ENCODE measurements at places on chromosomes 4 and X. TPM values are rescaled to one million over a fixed set of nuclear protein-coding genes. Genes with fewer than 3 reads are reported as not detected.

PWWP3B gene
- not detected for total RNA-seq

GRCh38 chr4:134708616-134709015, 507.0 kb upstream of the PABPC4L start:
- no peak for DNase-seq

DNA sequence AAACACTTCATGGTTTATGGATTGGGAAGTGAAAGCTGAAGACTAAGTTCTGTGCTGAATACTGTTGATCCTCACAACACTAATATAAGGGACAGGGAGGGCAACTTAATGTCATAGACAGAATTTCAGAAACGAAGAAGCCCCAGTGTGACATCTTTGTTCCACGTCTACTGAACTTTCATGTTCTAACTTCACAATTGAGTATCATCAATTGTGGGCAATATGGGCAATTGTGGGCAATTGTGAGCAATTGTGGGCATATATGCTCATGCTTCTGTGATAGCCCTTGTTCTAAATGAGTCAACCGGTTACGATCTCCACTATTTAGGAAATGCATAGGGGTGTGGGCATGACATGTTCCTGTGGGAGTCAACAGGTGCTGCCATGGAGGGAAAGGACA, 33.7 kb downstream of the CYBB start:
- no peak for DNase-seq

GRCh38 chr4:8427761-8428287, 12.7 kb downstream of the ACOX3 start:
- DNase-seq = no peak

GRCh38 chr4:168488869-168489274, 8.0 kb upstream of the PALLD start:
- DNase-seq = no peak

- DNase-seq = no peak
Observed at GRCh38 chrX:57900975-57901374, 9.3 kb downstream of the ZXDA start.

GRCh38 chrX:20252381-20253231, 14.1 kb downstream of the RPS6KA3 start:
- DNase-seq = peak; percentile 66

DNA sequence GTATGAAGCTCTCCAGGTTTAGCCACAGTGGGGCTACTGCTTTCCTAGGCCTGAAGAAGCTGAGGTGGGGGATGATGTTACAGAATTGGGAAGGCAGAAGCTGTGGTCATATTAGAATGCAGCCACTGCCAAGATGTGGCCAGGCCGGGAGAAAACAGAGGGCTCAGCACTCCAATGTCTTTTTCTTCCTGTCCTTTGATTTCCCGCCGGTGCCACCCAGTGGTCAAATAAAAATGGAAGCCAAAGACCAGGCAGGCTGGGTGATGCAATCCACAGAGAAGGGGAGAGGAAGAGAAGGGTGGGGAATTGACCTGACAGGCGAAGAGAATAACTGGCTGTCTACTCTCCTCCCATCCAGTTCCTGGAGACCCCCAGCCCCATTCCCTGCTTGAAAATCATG, 94.9 kb upstream of the SHISA3 start:
- no peak for DNase-seq

- peak; percentile 25 for DNase-seq
Observed at GRCh38 chr4:1717129-1718094, 3.7 kb downstream of the TMEM129 start.

DNA sequence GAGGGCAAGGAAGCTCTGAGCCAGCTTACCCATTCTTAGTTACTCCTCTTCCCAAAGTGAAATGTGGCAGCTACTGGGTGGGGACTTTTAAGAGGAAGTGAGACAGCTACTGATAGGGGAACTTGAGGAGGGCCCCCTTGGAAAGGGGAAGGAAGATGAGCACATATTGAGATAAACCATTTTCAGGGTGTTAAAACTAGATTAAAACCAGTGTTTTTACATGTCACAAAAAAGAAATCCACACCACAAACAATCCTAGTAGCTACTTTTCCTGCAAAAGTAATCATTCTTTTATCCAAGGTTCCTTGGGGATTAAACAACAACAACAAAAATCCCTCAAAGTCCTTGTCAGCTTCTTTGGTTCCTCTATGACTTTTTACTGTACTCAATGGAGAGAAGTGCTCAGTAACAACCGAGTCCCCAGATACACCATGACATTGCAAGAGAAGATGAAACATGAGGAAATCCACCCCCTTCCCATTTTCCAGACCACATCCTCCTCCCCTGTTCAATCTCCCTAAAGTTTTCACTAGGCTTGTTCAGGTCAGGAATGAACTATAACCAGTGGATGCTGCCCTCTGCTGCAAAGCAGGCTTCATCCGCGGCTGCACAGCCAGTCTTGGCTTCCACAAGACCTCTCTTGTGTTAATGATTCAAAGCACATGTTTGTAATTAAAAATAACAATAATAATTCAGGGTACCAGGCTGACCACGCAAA, 113.5 kb upstream of the TMEM164 start:
- peak; percentile 64 for DNase-seq

Data from B cell (primary cell).